NCI-H1930 (cell line): ENCODE measurements at places on chromosomes 4 and X.

DNA sequence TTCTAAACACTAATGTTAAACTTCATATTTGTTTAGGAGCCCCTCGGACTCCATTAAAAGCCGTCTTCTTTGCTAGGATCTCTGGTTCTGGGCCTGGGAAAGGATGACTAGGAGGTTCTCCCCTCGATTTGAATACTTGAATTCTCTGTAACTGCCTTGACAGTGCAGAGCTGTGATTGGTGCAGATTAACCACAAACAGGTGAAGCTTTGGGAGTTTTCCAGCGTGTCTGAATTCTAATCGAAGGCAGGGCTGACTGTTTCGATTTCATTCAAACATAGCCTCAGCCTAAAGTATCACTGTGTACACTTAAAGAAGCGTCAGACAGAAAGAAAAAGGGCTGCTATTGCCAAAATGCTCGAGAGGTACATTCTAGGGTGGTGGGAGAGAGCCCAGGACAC lies 29.0 kb downstream of the TFDP3 start:
- no peak for DNase-seq

DNA sequence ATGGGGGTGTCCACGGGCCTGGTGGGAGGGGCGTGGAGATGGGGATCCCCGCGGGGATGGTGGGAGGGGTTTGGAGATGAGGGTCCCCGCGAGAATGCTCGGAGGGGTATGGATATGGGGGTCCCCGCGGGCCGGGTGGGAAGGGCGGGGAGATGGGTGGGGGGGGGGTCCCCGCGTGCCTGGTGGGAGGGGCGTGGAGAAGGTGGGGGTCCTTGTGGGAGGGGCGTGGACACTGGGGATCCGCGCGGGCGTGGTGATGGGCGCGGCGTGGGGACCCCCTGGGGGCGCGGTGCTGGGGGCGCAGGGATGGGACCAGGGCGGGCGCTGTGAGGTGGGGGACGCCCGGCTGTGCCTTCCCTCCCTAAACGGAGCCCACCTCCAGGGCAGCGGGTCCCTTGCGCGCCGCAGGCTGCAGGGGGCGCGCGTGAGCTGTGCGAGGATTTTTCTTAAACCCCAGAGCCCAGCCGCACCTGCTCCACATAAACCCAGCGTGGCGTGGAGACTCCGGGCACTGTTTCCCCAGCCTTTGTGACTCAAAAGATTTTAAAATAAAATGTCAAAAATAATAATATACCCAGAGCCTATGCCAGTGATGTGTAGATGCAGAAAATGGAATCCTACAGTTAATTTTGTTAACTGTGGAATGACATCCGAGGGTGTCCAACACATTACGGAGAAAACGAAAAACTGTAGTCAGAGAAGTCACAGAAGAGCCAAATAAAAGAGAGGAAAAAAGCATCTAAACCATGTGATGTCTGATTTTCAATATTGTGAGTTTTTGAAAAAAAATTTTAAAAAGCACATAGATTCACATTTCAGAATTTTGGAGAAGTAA lies 1.5 kb upstream of the ASMTL start:
- DNase-seq: no peak

GRCh38 chr4:177292171-177292570 lies 17.5 kb upstream of the NEIL3 start:
- DNase-seq: no peak

DNA sequence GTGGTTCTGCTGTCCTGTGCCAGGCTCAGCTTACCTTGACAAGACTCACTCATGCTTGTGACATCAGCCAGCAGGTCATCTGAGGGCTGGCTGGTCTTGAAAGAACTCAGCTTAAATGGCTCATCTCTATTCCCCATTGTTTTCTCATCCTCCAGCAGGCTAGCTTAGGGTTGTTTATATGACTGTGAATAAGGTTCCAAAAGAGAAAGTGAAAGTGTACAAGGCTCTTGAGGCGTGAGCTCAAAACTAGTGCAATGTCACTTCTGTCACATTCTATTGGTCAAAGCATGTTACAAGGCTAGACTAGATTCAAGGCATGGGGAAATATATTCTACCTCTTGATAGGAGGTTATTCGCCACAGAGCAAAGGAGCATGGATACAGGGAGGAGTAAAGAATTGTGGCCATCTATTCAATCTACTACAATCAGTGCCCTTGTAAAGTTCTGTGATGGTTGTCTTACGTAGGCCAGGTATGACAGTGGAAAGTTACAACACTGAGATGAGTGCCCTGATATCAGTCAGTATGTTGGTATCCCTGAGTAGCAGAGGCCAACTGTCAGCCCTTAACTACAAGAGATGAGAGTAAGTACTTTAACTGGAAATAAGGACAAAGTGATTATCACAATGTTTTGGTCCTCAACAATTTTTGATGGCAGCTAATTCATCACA lies 19.8 kb upstream of the TMLHE start:
- no peak for DNase-seq

- no peak for DNase-seq
Observed at GRCh38 chrX:17759990-17760389, 22.7 kb downstream of the SCML1 start.

- no peak for DNase-seq
Observed at GRCh38 chrX:110172215-110172614, 145.7 kb downstream of the AMMECR1 start.
